Stimulated activated CD4-positive, alpha-beta T cell treated with anti-CD3 and anti-CD28 coated beads, Interleukin-15, amount 100 ng/mL, for 1 hour (primary cell): ENCODE measurements at places on chromosomes 1 and 21.

- no peak for DNase-seq
These were observed 4.1 kb downstream of the COL6A1 start for GRCh38 chr21:45985471-45986315.

- DNase-seq, result no peak
These were observed 2.7 kb upstream of the KIF21B start for GRCh38 chr1:201026234-201026633.

DNA sequence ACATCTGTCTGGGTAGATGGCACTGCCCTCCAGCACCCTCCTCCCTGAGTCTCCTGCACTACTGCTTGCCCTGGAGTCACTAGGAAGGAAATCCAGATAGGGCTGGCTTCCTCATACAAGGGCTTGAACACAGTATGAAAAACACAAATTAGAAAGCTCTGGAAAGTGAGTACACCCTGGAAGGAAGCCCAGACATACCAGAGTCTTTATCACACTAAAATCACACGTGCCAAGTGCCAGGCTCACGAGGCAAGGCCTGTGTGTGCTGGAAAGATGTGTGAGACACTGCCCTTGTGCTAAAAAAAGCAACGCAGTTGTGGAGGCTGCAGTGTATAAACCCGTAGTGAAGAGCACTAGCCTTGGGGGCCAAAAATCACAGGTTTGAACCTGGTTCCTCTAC is 28.3 kb upstream of the S100A7 start:
- no peak for DNase-seq

- no peak for DNase-seq
These were observed 20.6 kb upstream of the BACE2 start for GRCh38 chr21:41147096-41147978.

DNA sequence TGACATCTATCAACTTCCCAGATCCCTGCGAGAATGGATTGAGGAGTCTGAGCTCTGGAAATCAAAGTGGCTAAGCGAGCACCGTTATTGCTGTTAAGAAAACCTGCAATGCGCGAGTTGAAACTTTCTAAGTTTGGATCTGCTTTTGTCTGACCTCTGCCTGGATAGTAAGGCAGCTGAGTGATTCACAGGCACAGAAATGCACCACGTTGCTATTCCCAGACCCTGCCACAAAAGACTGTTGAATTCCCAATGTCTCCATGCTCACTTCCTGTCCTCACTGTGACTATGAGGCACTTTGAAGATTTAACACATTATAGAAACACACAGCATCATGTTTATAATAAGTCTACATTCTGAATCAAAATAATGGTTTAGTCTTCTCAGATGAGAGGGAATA is 27.1 kb upstream of the CNIH3 start:
- DNase-seq, result no peak

- DNase-seq, result peak; percentile 66
These were observed 350 bp upstream of the S100A6 start for GRCh38 chr1:153536012-153536670.

DNA sequence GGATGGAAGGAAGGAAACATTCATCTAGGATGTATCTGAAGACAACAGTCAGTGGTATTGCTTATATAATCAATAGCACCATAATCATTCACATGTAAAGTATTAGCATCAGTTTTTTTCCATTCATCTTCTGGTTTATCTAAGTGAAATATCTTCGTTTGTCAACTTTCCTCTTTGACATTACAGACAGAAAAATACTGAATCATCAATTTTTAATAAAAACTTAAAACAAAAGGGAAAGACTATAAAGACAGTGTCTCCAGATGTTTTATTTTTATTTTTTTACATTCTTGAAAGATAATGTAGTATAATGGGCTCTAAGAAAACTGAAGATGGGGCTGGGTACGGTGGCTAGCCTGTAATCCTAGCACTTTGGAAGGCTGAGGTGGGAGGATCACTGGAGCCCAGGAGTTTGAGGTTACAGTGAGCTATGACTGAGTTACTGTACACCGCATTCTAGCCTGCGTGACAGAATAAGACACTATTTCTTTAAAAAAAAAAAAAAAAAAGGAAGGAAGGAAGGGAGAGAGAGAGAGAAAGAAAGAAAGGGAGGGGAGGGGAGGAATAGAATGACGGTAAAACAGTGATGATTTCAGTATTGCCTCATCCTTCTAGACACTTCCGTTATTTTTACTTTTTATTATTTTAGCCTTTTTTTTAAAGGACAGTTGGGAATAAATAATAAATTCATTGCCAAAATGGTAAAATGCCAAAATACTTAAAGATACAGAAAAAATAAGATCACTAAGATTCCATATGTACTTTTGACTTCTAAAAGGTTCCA is 89.5 kb downstream of the NRIP1 start:
- no peak for DNase-seq

- DNase-seq, result no peak
These were observed 6.9 kb upstream of the PTGFR start for GRCh38 chr1:78483903-78484302.

DNA sequence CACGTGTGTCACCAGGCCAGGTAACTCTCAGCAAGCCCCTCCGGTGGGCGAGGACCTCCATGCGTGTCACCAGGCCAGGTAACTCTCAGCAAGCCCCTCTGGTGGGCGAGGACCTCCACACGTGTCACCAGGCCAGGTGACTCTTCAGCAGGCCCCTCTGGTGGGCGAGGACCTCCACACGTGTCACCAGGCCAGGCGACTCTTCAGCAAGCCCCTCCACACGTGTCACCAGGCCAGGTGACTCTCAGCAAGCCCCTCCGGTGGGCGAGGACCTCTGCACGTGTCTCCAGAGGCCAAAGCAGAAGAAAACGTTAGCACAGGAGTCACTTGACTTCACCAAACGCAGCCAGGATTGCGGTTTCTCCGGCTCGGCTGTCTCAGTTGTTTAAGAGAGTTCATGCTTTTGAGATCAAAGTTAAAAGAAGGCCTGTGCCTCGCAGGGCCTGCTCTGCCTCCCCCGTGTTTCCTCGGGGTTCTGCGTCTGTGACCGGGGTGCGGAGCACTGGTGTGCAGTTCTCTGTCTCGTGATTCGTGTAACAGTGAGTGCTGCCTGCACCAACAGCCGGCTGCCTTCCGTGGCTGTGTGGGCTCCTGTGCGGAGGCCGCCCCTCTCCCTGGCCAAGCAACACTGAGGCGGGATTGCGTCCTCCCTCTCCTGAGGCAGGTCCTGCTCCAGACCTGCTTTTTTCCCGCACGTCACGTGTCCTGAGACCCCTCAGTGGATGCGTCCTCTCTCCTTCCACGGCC is 56.6 kb downstream of the PRKCZ start:
- DNase-seq, result no peak

DNA sequence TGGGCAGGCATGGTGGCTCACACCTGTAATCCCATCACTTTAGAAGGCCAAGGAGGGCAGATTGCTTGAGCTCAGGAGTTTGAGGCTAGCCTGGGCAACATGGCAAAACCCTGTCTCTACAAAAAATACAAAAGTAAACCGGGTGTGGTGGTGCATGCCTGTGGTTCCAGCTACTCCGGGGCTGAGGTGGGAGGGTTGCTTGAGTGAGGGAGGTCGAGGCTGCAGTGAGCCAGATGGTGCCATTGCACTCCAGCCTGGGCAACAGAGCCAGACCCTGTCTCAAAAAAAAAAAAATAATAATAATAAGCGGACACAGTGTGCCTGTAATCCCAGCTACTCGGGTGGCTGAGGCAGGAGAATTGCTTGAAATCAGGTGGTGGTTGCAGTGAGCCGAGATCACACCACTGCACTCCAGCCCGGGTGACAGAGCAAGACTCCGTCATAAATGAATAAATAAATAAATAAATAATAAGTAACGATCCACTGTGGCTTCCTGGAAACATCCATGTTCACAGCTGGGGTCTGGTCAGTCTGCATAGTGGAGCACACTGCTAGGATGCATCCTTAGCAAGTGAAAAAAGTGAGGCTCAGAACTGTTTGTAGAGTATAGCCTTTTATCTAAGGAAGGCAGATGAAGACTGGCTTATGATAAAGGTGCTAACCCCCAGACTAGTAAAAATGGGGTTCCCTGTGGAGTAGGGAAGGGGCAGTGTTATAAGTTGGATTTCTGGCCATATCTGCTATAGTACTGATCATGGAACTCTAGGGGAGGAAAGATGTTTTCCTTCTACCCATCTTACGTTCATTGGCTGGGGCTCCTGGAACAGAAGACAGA is 15.7 kb downstream of the PKNOX1 start:
- no peak for DNase-seq

DNA sequence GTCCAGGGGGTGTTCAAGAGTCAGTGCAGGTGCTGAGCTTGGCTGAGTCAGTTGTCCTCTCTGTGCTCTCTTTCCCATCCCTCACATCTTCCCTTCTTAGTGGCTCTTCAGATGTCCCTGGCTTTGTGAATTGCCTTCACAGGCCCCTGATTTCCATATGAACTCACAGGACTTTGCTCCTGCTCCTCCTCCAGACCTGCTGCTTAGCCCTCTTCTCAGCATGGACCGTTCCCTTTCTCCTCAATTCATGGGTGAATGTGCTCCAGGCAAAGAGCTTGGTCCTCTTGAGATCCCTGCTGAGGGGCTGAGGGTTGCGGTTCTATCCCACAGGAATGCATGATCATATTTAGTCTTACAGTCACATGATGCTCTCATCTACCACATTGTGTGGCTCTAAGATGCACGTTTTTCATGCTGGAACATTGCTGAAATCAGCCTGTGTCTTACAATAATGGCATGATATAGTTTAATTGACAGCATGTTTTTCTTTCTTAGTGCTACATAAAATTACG is 30.5 kb downstream of the CACNA1E start:
- DNase-seq, result no peak

GRCh38 chr1:23019863-23020625 is 776 bp downstream of the KDM1A start:
- no peak for DNase-seq

DNA sequence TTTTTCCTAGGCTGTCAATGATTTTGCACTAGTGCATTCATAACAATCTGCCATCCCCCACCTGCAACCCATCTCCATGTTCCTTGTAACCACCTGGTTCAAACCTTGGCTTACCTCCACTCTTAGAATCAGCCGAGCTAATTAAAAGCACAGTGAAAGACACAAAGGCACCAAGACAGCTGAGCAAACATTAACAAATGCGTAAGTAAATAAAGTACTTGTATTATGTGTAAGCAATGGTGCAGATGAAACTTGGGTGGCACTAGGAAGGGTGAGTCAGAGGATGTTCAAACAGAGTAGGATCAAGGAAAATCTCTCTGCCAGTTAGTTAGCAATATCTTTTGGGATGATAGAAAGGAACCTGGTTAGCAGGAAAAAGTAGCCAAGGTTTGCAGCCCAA is 5.1 kb upstream of the FOXJ3 start:
- no peak for DNase-seq

DNA sequence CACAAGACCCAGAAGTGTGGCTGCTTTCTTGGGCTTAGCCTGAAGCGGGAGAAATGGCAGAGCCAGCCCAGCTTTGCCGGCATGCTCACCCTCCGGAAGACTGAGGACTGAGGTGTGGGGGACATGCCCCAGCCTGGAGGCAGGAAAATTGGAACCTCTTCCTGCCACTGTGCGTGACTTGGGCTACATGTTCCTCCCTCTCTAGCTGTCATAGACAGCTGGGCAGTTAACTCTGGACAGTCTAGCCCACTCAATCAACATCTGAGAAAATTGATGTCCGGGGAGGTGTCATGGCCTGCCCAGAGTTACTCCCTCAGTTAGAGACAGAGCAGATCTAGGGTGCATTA is 59.7 kb downstream of the UBE2T start:
- no peak for DNase-seq

DNA sequence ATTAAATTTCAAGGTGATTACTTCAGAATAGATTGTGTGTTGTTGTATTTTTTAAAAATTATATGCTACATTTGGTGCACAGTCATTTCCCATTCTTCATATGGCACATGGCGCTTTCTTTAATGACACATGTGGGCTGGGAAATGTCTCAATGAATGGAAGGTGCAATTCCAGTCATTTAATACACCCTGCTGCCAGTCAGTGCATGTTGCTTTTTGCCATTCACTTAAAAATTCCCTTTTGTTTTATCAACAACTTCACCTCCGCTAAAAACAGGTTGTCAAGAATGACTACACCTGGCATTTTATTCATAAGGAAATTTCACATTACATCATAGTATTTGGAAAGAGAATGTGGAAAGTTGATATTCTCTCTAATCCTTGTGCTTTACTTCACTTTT is 716.4 kb upstream of the ADAMTS5 start:
- no peak for DNase-seq

DNA sequence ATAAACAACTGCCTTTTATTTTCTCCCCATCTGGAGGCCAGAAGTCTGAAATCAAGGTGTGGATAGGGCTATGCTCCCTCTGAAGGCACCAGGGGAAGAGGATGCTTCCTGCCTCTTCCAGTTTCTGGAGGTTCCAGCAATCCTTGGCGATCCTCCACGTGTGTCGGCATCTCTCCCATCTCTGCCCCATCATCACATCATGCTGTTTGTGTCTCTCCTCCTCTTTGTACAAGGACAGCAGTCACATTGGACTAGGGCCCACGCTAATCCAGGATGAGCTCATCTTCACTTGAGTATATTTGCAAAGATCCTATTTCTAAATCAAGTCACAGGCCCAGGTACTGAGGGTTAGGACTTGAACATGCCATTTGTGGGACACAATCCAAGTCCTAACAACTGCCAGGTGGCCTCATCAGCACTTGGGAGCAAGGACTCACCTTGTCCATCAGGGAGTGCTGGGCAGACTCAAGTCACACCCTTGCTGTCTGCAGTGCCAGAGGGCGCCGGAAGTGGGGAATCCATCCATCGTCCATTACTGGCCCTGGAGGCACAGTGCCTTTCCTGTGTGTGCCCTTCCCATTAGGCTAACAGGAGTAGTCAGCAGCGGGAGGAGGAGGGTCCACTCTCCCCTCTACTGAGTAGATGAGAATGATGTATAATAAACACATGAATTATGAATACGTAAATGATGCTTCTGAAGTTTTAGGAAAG is 185.4 kb upstream of the AJAP1 start:
- DNase-seq, result no peak

DNA sequence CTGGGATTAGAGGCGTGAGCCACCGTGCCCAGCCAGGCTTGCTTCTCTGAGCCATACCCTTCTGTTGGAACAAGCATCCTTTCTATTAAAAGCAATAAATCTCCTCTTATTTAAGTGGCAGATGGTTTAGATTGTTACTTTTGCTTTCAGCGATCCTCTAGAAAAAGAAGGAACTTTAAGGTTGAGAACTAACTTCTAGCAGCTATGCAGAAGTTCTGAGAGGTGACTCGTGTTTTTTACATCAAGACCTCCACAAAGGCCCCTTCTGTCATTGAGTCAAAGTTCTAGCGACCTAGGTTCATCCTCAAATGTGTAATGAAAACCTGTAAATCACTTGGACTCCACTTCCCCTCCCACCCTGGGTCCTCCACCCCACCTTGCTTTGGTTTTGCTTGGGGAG is 30.8 kb downstream of the PLEKHO1 start:
- no peak for DNase-seq

- DNase-seq, result no peak
These were observed 57.8 kb upstream of the CD1D start for GRCh38 chr1:158122833-158123388.

- DNase-seq, result no peak
These were observed 1.8 kb downstream of the TMED5 start for GRCh38 chr1:93178418-93178817.

- no peak for DNase-seq
These were observed 7.4 kb downstream of the GPR25 start for GRCh38 chr1:200880212-200880611.

- DNase-seq, result no peak
These were observed 12.6 kb upstream of the MNDA start for GRCh38 chr1:158818560-158818959.

GRCh38 chr1:54256522-54257345 is 56.8 kb downstream of the MRPL37 start:
- no peak for DNase-seq

- DNase-seq, result no peak
These were observed 12.1 kb downstream of the HHAT start for GRCh38 chr1:210340841-210341240.

- no peak for DNase-seq
These were observed 125.1 kb upstream of the COL6A1 start for GRCh38 chr21:45856442-45856841.
